Right ventricle myocardium inferior (tissue), 1 donor: ENCODE measurements at places on chromosomes 1 and 21.

DNA sequence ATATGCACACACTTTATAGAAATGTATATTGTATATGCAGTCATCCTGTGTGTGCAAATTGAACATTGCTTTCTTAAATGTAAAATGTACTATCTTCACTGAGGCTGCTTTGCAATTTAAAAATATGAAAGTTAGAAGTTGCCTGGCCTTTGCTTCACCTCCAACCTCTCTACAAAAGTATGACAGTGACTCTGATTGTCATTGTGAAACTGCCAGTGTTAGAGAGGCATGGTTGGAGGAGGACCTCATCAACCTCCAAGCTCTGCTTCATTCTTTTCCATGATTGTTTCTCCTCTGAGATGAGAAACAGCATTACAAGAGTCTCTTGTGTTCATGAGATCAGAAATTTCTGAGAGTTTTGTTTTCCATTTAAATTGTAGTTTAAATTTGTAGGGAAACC is 185.5 kb downstream of the ZC3H11B start:
- DNase-seq: no peak

DNA sequence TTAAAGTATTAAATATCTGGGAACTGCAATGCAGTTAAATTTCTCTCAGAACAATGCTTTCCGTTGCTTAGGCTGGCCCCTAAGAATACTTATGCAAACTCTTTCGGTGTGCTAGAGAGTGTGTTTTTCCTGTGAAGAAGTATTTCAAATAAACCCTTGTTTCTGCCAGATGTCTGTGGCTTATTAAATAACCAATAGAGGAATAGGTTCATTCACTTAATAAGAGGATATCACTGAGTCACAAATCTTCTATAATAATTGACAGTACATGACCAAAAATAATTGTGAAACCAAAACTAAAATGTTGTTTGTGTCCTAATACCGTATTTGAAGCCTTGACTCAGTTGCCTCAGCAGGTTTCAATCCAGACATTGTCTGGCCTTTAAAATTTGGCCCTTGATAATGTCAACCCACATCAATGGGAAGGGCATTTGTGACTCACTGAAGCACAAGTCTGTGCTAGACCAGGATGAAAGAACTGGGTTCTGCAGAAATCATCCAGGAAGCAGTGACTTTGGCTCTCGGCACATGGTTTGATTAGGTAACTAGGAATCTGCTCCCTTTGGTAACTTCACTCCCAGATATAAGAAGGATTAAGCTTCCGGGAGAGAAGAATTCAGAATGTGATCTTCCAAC is 104.2 kb upstream of the BARHL2 start:
- DNase-seq: no peak

DNA sequence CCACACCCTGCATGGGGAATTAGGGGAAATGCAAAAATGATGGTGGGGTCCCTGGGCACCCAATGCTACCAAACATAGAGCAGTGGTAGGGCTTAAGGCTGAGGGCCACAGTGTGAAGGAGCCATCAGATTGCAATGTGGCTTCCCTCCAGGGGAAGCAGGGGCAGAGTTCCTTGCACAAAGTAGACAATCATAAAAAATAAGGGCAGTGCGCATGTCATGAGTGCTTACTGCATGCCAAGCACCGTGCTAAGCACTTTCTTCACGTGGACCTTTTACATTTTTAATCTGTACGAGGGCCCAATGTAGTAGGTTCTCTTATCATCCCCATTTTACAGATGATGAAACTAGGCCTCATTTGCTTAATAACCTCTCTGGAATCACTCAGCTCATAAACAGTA is 56.6 kb downstream of the DDX20 start:
- no peak for DNase-seq

GRCh38 chr1:44707959-44708831 is 22.8 kb downstream of the RNU5D-1 start:
- no peak for DNase-seq

DNA sequence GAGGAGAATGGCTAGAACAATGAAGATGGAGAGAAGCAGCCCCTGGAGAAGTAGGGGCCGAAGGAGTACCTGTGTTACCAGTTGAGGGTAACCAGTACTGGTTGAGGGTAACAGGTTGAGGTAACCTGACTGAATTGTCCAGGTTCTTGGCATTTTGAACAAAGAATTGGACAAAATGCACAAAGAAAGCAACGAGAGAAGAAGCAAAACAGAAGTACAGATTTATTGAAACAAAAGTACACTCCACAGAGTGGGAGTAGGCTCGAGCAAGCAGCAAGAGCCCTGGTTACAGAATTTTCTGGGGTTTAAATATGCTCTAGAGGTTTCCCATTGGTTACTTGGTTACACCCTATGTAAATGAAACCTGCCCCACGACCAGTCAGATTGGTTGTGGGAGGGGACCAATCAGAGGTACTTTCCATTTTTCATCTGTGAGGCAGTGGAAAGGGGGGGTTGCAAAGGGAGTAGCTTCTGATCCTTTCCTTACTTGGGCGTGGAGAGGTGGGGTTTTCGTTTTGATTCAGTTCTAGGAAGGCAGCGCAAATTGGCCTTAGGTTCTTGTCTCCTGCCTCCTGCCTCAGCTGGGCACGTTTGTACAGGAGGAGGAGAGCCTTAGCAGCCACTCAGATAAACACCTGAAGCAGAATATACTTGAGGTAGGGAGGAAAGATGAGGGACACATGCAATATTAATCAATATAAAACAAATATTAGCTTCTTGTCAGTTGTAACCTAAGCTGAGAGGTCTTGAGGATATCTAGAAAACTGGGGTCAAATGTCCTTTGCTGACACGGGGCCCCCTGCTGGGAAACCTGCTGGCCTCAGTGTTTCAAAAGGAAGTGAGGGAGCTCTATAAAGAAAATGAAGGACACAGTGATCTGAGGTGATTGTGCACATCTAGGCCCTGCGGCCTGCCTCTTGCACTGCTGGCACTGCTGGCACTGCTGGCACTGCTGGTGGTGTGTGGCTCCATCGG is 14.3 kb upstream of the LSM10 start:
- no peak for DNase-seq

DNA sequence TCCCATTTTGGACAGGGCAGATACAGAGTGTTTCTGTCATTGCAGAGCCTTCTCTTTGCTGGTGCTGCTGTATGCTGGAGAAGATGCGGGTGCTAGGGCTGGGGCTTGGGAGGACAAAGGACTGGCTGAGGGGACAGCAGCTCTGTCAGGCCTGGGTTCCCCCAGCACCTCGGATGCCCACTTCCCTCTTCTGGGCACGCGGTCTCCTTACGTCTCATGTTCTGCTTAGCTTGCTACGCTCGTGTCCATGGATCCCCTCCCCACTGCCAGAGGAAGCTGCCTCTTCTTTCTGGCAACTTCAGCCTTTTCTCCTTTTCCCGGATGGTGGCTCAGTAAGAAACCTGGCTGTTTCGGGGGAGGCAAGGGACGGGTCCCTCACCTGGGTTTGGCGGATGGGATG is 75.7 kb downstream of the ARHGEF10L start:
- no peak for DNase-seq

DNA sequence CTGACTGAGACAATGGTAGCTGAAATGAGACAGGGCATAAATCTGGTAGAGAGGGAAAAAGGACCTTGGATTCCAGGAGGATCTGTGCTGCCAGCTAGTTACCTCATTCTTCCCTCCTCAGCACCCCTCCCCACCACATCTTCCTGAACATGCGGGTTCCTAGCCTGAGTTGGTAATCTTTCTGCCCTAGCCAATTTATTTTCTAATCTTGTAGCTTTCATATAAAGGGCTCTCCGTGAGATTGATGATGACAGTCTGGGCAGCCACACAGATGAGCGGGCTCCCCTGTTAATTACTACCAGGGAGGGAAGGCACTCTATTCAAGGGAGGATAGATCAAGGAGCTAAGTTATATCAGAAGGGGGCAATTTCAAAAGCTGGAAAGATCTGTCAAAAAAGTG is 20.2 kb downstream of the ARHGEF11 start:
- no peak for DNase-seq

- DNase-seq: no peak
These were observed 54.3 kb downstream of the ABL2 start for GRCh38 chr1:179175011-179175841.

- no peak for DNase-seq
These were observed 90.0 kb downstream of the PAPPA2 start for GRCh38 chr1:176552999-176553398.

DNA sequence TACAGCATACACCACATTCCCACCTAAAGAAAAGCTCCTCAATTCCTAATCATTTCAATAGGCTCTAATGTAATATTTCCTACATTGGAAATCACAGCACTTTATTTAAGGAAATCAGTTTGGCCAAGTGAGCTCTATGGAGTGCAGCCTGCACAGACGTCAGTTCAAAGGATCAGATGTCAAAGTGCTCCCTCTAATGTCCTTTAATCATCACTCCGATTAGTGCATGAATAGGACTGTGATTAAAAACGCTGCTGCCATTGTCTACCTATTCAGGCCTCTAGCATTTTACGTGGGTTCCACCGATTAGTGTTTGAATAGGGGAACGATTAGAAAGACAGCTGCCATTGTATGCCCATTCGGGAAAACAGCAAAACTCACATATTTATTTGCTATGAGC is 50.2 kb downstream of the DPYD start:
- no peak for DNase-seq

DNA sequence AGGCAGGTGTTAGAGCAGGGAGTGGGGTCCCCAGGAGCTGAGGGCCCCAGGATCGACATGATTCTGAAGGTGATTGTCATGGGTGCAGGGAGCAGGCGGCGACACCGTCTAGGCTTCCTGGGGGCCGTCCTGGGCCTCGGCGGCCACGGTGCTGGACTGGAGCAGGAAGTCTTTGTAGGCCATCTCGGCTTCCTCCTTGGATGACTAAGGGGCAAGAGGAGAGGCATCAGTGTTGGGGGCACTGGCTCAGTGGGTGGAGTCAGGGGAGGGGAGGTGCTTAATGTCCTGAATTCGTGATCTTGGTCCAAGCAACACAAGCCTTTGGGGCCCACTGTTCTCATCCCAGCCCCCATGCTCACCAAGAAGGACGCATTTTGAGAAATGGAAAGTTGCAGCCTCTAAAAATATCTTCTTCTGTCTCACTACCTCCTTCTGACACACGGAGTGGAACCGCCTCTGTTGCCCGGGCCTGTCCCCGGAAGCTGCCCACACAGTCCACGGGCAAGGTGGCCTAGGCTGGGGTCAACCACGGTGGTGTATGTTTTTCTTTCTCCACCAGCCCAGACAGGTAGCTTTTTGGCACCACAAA is 8.6 kb upstream of the FCMR start:
- no peak for DNase-seq

- DNase-seq: no peak
These were observed 209.6 kb downstream of the GPR52 start for GRCh38 chr1:174657411-174657810.

- no peak for DNase-seq
These were observed 23.7 kb upstream of the FMO2 start for GRCh38 chr1:171161431-171161830.

DNA sequence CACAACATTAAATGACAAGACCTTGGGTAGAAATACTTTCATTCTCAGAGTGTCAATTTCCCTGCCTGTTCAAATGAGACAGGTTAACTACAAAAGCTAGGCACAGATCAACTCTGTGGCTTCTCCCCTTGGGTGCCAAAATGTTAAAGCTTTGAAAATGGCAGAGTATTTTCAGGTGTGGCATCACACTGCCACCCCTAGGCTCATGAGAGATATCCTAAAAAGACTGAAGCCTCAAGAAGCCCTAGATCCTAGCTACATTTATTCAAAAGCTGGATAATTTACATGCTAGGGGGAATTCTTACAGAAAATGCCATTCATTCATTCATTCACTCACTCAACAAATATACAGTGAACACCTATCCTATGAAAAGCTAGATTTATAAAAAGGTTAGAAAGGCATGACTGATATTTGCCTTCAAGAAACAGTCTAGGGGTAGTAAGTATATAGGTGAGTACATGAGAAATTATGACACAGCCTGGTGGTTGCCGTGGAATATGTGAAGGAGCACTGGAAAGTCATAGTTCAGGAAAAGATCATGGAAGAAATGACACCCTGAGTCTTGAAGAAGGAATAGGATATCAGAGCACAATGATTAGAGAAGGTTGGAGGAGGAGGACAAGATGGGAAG is 15.9 kb upstream of the RAB4A start:
- no peak for DNase-seq
